Stimulated activated CD8-positive, alpha-beta memory T cell treated with anti-CD3 and anti-CD28 coated beads, Interleukin-7, amount 100 ng/mL, for 4 hours (primary cell): ENCODE measurements at places on chromosomes 3 and 15.

GRCh38 chr3:124904835-124905492, 17.8 kb upstream of the ITGB5 start:
- DNase-seq, result no peak

DNA sequence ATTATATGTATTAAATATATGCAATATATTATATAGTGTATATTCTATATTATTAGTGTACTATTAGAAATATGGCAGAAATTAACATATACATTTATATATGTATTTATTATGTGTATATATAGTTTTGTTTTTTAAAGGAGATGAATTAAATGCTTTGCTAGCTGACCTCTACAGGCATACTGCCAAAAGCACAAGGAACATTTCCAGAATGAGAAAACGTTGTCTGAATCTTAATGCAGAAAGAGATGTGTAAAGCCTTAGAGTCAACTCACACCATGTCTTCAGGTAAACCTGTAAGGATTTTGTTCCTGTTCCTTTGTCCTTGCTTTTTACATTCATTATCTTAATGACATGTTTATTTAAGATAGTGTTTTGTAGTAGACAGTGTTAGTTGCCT, 111.9 kb downstream of the ST8SIA2 start:
- DNase-seq, result no peak

- DNase-seq, result no peak
Measured at GRCh38 chr15:40929660-40930429, 705 bp downstream of the DLL4 start.

GRCh38 chr3:197975311-197975710, 15.3 kb downstream of the LMLN start:
- no peak for DNase-seq

DNA sequence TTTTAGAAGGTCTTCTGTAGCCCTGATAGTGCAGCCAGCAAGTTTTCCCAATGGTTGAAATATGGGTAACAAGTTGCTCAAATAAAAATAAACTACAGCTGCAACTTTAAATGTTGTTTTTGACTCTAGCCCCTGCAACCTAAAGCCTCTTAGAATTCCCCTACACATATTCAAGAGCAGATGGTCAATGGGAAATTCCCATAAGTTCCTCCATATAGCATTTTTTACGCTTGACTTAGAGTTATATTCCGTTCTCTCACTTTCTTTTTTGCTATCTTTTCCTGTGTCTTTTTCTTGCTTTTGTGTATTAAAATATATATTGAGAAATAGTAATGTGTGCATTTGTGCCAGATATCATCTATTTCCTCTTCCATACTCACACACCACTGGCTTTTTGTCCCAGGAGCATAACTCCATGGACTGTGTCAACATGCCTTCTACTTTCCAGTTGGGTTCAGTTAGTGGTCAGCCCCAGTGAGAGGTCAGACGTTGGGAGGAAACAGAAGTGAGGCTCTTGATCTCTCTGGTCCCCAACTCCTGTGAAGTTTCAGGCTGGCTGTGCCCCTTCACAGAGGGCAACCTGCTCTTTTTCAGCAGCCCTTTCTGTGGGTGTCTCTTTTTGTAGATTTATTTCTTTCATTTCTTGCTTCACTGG, 63.3 kb upstream of the TP63 start:
- DNase-seq, result no peak

GRCh38 chr3:73848173-73848906, 223.6 kb upstream of the PDZRN3 start:
- DNase-seq, result no peak
